ENCODE measurements at places on chromosomes 1 and 21.
A peak's percentile ranks its signal among the peaks of the same experiment; 100 is the strongest.

- peak; percentile 55 for DNase-seq
Observed at GRCh38 chr1:24909388-24909898, 20.6 kb downstream of the RUNX3 start.

DNA sequence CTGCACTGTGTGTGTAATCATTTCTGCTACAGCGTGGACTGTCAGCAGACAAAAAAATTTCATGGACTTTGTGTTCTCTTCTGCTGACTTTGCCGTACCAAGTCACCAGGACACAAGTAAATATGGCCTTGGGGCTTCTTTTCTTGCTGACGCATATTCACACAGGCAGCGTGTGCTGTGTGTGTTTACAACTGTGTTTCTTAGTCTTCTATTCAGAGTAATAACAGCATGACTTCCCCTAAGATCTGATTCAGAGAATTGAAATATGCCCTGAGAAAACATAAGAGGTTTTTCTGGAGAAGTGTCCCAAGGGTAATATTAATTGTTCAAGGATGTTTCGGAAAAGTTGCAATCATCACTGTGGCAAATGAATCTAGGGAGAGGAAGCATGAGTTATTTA lies 47.1 kb upstream of the DYNLT5 start:
- peak; percentile 76 for DNase-seq

DNA sequence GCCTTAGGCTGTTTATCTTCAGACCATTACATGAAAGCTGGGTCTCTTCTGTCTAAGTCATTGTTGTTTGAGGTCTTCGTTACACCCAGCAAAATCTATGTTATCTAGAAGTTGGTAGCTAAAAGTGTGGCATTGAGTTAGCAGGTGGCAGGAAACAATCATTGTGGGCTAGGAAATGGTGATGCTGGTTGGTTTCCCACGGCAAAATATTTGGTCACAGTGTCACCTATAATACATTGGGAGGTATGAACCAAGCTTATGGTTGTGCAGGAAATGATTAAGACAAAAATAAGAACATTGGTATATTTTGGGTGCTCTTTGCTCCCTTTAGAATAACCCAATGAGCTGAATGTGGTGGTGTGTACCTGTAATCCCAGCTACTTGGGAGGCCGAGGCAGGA lies 169.7 kb downstream of the TRIM33 start:
- DNase-seq: no peak

DNA sequence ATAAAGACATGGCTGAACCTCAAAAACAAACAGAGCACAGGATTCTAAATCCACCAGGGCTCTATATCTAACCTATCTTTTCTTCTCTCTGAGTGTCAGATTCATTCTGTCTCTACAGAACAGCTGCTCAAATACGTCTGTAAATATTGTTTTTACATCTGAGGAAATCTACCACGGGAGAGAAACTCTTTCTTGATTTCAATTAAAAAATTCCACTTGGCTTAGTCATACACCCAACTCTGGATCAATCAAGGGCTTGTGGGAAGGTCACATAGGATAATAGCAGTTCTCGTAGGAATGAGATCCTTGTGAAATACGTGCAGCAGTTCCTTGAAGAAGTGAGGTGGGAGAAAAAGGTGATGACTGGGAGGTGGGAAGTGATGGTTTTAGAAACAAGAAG lies 1355.7 kb upstream of the ADGRL2 start:
- peak; percentile 11 for DNase-seq

DNA sequence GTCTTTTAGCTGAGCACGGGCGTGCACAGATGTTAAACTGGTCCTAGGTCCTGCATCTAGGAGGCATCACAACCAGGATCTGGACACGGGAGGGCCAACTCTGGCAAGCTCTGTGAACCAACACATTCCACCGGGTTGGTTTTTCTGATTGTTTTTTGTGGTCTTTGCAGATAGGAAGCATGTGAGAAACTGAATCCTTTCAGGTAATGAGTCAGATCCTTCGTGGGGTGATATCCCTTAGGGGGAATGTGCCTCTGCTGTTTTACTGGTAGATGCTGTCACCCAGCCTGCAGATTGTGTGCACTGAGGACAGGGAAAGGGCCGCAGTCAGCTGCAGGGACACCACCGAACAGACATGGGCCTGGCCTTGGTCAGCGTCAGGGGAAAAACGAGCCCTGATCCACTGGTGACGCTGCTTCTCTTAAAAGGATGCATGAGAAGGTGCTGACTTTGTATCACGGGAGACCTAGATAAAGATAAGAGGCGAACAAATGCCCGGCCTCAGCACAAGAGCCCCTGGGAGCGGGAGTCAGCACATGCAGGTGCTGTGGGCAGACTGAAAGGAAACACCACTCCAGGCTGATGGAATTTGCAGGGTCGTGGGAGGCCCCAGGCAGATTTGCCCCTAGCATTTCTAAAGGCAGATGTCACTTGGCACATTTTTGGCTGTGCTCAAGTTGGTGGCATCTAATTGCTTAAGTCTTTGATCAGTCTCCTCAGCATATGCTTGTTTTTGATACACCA lies 51.1 kb downstream of the DOP1B start:
- DNase-seq: peak; percentile 68

- no peak for DNase-seq
Observed at GRCh38 chr1:112111734-112112133, 122.3 kb upstream of the KCND3 start.

GRCh38 chr1:7108251-7108650 lies 323.0 kb downstream of the CAMTA1 start:
- no peak for DNase-seq

- DNase-seq: no peak
Observed at GRCh38 chr1:203479646-203480045, 4.0 kb downstream of the PRELP start.

DNA sequence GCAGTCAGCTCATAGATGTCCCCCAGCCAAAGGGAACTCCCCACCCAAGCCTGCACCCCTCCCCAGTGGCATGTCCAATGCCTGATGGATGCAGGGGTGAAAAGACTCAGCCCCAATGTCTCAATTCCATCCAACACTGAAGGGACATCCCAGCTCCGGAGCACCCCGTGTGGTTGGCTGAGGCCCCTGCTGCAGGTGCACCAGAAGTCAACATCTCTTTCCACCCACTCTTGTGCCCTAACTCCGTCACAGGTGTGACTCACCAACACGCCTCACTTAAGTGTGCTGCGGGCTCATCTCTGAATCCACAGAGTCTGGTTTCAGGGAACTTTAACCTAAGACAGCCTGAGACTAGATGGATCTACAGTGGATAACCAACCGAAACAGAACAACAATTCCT lies 40.9 kb upstream of the ZBTB18 start:
- no peak for DNase-seq

DNA sequence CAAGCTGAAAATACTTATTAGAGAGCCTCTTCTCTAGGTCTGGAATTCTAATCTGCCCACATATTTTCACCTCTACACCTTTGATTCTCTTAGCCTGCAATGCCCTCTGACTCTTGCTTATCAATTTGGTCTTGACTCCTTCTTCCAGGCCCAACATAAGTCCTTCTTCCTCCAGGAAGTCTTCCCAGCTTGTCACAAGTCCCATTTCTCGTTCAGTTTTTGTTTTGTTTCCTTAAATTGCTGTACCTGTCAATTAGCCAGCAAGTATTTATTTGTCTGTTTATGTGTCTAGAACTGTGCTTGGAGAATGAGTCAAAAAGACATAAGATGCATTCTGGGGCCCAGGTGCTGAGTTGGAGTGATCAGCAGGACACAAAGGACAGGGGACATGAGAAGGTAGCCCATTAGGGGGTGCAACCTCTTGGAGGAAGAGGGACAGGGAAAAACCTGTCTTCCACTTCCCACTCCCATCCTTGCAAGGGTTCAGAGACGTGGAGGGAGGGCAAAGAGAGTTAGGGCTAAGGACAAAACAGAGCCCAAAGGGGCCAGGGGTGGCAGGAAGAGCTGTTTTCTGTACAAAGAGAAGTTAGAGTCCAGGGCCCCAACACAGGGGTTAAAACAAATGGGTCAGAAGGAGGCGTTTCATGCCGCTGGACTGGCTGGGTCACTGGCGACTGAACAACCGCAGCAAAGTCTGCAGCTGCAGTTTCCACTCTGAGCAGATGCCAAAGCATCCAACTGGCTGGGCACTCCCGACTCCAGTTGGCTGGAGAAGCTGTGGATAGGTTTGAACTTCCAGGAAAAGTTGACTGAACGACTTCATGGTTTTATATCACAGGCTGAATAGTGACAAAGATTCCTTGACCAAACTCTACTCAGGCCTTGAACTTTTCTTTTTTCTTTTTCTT lies 10.7 kb upstream of the CNR2 start:
- no peak for DNase-seq

DNA sequence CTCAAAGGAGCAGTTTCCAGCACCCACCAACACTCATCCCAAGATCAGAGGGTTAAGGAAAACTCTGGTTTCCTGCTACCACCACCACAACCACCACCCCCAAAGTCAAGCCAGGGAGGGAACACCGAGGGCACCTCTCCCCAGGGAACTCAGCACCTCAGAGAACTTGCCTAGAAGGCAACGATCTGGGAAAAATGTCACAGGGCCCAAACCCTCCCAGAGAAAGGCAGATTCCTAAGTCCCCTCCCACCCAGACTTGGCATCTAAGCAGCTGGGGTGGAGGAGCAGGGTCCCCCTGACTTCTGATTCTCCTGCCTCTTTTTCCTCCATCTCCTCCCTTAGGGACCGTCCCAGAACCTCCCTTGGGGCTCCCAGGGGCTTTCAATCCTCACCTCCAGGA lies 10.6 kb downstream of the KANK4 start:
- DNase-seq: no peak

Measured in fibroblast of upper back skin (primary cell).